Hematopoietic multipotent progenitor cell treated with erythropoietin and hydrocortisone succinate and interleukin-3 and kit ligand, for 8 days (in vitro differentiated cells): ENCODE measurements at places on chromosomes 2 and 18.

DNA sequence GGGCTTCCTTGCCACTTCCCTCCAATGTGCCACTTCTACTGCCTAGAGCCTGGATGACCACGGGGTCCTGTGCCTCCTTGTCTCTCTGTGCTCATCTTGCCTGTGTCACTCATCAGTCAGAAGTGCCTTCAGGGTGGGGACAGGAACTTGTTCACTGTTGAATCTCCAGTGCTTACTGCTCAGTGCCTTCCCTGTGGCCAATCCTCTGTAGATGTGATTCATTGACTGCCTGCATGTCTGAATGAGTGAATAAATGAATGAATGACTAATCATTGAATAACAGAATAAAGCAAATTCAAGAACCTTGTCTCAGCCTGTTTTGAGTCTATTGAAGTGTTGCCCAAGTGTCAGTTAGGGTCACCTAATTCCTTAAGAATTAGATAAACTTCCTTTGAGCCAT, 42.3 kb upstream of the FAM136A start:
- DNase-seq, result no peak

- no peak for DNase-seq
These were observed 179.8 kb upstream of the TRIB2 start for GRCh38 chr2:12536976-12537375.

DNA sequence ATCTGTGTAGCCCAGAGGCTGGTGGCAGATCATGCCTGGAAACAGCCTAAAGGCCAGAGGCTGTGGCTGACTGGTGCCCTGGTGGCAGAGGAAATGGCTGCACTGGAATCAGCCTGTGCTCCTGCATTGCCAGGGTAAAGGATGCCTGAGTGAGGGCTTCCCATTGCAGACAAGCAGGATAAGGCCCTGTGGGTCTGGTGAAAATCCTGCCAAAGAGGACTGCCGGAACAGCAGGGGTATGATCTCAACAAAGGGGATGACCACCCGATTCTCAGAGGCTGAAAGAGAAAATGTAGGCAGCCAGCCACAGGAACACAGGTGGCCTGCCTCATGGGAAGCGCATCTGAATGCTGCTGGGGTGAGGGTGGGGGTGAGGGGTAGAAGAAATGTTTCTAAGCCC, 48.2 kb downstream of the FBXO48 start:
- no peak for DNase-seq

GRCh38 chr18:3892152-3892551, 442.2 kb downstream of the TGIF1 start:
- DNase-seq, result no peak

DNA sequence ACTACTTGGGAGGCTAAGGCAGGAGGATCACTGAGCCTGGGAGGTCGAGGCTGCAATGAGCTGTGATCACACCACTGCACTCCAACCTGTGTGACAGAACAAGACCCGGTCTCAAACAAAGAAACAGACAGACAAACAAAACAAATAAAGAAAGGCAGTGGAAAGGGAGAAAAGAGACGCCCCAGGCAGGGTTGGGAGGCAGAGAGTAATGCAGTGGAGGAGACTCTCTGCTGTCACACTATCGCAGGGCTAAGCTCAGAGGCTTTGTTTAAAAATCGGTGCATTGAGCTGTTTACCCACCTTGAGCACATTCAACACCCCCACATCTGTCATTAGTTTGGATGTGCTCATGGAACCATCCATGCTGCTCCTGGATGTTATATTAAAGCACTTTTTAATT, 84.2 kb upstream of the RMP24 start:
- DNase-seq, result no peak

DNA sequence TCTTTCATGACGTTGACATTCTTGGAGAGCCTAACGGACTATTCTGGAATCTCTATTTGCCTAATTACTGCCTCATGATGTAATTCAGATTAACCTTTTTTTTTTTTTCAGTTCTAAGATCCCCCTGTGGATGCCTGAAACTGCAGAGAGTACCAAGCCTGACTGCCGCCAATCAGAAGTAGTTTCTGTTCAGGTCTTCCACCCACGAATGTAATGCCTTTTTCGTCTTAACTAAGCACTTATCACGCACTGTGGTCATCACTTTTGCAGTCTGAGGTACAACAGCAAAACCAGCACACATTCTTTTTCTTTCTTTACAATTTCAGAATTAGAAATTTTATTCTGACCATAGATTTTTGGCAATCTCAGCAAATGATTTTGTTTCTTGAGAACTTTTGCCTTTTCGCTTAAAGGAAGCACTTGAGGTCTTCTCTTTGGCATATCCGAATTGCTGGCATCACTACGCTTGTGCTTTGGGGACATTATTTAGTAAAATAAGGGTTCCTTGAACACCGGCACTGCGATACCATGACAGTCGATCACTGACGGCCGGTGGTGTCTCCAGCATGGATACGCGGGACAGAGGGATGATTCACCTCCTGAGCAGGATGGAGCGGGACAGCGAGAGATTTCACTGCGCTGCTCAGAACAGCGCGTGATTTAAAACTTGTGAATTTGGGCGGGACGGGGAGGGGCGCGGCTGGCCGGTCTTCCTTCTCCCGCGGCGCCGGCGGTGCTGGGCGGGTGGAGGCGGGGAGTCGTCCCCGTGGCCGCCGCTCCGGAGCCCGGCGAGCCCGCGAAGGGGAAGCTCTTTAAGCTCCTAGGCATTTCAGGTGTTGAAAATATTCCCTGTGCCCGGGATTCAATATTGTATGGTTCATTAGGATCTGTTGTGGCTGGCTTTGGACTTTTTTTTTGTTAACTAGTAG, 32.0 kb upstream of the GPR55 start:
- DNase-seq, result no peak

DNA sequence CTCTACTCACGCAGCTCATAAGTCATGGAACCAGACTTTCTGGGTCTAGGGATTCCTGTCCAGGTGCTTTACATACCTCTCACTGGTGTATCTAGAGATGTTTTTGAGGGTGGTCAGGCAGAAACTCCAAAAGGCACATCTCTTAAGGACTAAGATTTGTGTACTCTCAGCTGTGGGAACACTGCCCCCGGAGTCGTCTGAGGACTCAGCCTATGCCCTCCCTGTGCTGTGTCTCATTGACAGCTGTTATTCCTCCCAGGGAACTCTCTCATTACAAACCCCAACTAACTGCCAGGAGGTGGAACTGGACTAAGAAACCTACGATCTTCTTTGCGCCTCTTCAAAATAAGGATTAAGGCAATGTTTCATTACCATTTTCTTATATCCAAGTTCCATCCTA, 293.9 kb upstream of the DLGAP1 start:
- DNase-seq, result no peak

- no peak for DNase-seq
These were observed 53.5 kb downstream of the COPS8 start for GRCh38 chr2:237139123-237139675.
